ENCODE measurements at places on chromosomes 12 and 14.
A peak's percentile ranks its signal among the peaks of the same experiment; 100 is the strongest.

DNA sequence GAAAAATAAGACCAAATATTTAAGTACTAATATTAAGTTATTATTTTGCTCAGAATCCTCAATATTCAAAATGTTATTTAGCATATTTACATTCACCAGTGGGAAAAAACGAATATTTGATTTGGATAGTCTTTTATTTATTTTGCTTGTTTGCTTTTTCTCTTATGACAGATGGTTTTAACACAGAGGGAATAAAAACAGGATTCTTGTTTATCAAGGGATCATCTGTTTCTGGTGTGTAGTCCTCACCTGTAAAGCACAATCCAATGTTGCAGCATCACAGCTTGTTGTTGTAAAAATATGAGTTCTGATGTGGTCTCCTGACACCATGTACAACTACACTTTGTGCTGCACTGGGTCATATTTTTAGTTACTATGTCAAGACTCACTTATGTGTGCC lies 103.9 kb downstream of the AVPR1A start:
- DNase-seq, result no peak

- DNase-seq, result no peak
Measured at GRCh38 chr14:65892315-65892714, 479.8 kb downstream of the FUT8 start.

- peak; percentile 67 for DNase-seq
Measured at GRCh38 chr12:90959538-90960139, 4.7 kb upstream of the CCER1 start.

- no peak for DNase-seq
Measured at GRCh38 chr12:65648461-65648860, 175.8 kb upstream of the HMGA2 start.

GRCh38 chr12:28497889-28498411 lies 307.7 kb downstream of the CCDC91 start:
- no peak for DNase-seq

DNA sequence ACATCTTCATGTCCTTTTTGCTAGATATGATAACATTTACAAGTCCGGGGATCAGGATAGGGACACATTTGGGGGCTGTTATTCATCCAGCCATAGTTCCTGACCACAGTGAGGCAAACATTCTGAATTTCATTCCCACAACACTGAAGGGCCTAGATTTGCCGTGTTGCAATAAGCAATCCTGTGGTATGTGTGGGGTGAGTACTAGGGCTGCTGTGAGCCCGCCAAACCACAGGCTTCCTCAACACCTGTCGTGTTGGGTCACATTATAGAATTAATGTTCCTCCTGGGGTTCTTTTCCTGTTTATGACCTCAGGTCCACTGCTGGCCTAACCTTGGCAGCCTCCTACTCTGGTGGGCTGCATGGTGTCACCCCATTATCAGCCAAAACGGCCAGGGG lies 119.2 kb downstream of the TBC1D30 start:
- DNase-seq, result no peak

- no peak for DNase-seq
Measured at GRCh38 chr12:51886021-51886710, 1.7 kb upstream of the ANKRD33 start.

DNA sequence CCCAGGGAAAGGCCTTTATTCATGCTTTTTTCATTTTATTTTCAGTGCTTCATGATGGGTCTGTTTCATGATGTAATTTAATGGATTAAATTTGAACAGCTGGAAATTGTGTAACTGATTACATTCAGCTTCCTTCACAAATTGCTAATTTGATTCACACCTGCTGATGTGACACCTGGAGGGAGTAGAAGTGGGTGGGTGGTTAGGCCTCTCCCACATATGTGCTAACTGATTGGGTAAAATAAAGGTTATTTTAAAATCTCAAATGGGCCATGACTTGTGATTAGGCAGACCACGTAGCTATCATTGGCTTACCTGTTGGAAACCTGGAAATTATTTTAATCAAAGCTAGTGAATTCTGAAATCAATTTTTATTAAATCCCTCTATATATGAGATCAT lies 142.1 kb downstream of the GXYLT1 start:
- DNase-seq, result no peak

- DNase-seq, result no peak
Measured at GRCh38 chr14:79586416-79586815, 624.9 kb downstream of the DIO2 start.

DNA sequence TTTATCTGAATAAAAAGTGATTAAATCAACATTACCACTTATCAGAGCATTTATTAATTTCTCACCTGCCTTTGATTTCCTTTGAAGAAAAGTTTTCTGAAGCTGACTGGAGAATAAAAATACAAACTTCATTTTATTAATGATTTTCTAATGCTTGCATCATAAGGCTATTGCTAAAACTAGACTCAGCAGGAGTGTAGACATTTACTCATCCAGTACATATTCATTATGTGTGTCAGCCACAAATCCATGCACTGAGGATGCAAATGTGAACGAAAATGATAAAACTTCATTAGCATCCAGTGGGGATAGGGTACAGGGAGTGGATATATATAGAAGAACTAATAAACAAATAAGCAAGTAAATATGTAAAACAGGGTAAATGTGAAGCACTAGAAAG lies 74.6 kb downstream of the SLCO1B3 start:
- no peak for DNase-seq

DNA sequence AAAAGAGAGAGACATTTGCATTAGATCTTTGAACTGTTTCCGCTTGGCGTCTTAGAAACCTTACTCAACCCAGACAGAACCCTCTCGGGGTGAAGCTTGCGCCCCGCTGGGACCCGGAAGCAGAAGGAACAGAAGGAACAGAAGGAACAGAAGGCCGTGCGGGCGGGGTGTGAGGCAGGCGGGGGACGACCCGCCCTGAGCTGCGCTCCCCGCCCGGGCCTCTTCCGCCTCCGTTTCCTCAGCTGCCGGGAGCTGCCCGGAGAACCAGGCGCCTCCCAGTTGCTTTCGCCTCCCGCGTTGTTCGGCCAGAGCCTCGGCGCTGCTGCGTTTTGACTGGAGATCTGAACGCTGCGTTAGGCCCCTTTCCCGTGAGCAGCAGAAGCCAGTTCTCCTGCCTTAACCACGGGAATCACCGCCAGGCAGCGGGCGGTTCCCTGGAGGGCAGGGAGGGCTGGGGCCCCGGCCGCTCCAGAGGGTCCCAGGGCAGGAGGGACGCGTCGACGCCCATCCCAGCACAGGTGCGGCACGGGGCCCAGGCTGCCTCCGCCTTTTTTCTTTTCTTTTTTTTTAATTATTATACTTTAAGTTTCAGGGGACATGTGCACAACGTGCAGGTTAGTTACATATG lies 19.3 kb upstream of the MMP17 start:
- no peak for DNase-seq

GRCh38 chr14:71418532-71419245 lies 511.4 kb downstream of the PCNX1 start:
- DNase-seq, result no peak

DNA sequence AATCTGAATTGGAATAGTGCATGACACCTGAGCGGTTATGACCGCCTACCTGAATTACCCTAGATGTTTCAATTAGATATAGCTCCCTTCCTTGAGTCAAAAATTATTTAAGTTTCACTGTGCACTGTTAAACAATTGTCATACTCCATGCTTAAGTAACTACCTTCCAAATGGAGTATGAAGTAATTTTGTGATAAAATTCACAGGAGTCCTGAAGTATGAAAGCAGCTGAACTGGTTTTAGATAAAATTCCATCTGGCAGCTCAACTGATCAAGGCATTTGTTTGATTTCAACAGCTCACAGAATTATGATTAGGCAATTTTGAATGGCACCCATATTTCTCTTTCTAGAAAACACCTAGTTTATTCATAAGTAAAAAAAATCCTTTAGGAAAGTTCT lies 19.5 kb downstream of the PRICKLE1 start:
- DNase-seq, result no peak

DNA sequence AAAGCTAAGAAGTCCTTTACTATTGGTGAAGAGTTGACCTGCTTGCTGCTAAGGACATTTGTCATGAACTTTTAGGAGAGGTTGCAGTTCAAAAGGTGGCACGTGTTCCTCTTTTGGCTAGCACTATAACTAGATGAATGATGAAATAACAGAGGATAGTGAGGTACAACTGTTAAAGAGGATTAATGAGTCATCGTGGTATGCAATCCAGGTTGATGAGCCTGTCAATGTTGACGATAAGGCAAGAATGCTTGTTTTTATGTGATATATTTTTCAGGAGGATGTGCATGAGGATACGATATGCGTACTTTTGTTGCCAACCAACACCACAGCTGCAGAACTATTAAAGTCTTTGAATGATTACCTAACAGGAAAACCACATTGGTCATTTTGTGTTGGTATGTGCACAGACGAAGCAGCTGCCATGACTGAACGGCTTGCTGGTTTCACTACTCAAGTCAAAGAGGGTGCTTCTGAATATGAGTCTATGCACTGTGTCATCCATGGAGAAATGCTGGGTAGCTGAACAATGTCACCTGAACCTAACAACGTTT lies 10.6 kb downstream of the CEP128 start:
- DNase-seq, result no peak

DNA sequence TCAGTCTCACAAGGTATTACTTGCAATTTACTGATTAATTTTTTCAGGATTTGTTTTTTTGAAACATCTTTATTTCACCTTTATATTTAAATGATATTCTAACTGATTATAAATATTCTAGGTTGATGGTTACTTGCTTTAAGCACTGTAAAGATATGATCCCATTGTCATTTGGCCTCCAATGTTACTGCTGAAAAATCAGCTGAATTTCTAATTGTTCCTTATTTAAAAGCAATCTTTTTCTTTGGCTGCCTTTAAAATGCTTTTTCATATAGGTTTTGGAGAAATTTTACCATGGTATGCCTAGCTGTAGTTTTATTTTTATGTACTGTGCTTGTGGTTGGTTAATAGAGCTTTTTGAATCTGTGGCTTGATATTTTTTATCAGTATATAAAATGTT lies 275.6 kb upstream of the PPFIA2 start:
- DNase-seq, result no peak

DNA sequence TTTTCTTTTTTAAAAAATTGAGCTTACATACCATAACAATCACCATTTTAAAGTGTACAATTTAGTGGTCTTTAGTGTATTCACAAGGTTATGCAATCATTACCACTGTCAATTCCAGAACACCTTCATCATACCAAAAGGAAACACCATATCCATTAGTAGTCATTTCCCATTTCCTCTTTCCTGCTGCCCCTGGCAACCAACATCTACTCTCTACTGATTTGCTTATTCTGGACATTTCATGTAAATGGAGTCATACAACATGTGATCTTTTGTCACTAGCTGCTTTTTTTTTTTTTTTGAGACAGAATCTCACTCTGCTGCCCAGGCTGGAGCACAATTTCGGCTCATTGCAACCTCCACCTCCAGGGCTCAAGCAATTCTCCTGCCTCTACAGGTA lies 66.8 kb upstream of the CFL2 start:
- DNase-seq, result no peak

GRCh38 chr14:30834353-30834752 lies 40.0 kb upstream of the COCH start:
- no peak for DNase-seq

DNA sequence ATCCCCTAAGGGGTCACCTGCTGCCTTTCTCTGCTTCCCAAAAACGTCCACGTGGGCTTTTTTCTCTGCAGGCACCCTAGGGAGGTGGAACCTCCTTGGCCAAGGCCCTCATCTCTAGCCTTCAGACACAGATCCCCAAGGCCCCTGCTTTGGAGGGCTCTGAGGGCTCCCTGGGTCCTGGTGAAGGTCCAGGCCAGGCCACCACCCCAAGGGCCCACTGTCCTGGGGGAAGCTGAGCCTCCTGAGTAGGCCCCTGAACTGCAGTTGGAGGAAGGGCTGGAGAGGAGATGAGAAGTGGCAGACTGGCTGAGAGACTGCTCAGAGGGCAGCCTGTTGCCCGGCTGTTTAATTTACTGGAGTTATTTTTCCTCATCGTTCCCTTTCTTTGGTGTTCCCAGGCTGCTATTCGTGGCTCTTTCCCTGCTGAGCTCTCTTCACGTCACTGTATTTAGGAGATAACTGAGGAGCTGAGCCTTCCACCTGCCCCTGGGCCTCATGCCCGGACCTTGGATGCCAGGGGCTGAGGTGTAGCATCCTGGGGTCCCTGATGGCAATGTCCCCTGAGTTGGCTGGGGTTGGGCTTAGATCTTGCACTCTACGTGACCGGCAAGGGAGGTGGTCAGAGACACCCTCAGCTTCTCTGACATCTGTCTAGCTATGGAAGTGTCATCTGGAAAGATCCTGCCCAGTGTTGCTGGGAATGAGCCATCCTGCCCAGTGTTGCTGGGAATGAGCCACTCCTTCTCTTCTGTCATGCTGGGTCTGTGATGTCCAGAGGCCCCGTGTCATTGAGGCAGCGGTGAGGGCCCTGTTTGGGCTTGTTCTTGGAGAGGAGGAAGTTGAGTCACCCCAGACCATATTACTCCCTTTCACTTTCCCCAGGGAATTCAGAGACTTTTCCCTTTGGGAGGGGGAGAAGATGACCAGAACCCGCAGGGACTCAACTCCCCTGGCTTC lies 139.8 kb downstream of the TSPAN9 start:
- no peak for DNase-seq

- DNase-seq, result no peak
Measured at GRCh38 chr14:21244544-21244943, 24.7 kb downstream of the HNRNPC start.

DNA sequence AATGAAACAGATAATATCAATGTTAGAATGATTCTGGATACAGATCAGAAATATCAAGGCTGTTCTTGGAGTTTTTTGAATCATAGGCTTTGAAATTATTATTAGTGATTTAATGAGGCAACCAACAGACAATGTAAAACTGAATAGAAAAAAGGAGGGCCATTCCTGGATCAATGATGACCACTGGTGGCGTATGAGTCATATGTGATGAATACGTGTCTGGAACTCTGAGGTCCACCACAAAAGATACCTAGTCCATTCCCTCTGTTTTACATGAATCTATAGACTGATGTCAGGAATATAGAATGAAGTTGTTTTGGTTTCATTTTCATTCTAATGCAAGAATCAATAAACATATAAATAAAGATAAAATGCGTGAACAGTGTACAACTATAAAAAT lies 78.3 kb upstream of the RTL1 start:
- no peak for DNase-seq

DNA sequence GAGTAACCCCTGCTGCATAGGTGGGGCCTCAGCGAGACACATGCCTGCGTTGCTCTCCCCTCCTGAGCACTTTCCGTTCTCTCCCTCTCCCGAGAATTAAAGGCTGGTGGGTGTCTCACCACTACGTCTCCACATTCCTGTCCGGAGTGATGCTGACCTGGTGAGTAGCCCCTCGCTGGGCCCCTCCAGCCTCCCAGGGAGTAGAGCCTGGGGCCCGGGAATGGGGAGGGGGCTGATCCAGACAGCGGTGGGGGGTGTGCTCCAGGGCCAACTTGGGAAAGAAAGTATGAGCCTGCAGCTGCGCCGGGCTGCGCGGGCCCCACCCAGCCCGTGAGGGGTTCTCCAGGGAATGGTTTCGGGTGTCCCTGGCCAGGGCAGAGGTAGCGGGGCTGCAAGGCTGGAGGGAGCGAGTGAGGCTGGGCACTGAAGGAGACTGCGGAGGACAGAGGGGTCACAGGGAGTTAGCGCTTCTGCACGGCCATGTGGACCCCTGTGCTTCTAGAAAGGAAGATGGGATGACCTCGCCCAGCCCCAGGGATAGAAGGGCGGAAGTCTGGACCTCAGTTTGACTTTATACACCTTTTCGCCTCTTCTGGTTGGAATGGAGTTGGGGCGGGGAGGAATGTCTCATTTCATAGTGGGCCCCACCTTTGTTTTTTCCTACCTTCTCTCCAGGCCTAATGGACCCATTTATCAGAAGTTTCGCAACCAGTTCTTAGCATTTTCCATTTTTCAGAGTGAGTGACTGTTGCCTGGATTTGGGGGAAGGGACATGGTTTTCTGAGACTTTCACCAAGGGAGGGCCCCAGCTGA lies 22.5 kb downstream of the RHOF start:
- DNase-seq, result no peak

- no peak for DNase-seq
Measured at GRCh38 chr14:77325746-77326094, 4.9 kb downstream of the GSTZ1 start.

Measured in neural progenitor cell (in vitro differentiated cells).